Activated naive CD4-positive, alpha-beta T cell (primary cell): ENCODE measurements at places on chromosomes 1 and 21.
A peak's percentile ranks its signal among the peaks of the same experiment; 100 is the strongest.

GRCh38 chr1:246641394-246641793, 75.1 kb downstream of the CNST start:
- no peak for DNase-seq

DNA sequence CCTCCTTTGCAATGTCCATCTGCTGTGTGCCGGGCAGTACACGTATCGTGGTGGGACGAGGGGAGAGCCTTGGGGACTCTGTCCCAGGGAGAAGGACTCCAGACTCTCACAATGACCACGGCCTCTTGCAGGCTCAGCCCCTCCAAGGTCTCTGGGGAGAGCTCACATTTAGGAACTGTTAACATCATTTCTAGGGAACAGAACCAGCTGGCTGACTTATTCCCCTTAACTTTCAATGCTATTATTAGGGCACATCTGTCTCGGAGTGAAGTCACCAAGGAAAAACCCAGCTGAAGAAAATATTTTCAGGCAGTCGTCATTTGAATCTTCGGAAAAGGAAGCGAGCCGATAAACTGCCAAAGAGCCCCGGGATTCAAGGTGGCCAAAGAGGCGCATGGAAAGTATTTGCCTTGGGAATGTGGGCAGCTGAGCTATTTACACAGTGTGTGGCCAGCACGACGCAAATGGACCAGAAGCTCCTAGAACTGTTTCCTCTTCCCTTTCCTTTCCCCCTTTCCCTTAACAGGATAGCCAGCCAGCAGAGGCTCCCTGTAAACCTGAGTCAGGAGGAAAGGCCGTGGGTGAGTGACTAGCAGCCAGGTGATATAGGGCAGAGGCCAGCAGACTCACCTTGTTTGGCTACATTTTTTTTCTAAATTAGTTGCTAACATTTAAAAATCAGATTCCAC, 74.5 kb downstream of the ITPKB start:
- no peak for DNase-seq

- no peak for DNase-seq
Measured at GRCh38 chr1:228289996-228290881, 82.4 kb downstream of the OBSCN start.

GRCh38 chr1:46515576-46515975, 25.9 kb downstream of the DMBX1 start:
- DNase-seq = no peak

GRCh38 chr1:241551759-241552638, 19.8 kb downstream of the KMO start:
- DNase-seq = no peak

DNA sequence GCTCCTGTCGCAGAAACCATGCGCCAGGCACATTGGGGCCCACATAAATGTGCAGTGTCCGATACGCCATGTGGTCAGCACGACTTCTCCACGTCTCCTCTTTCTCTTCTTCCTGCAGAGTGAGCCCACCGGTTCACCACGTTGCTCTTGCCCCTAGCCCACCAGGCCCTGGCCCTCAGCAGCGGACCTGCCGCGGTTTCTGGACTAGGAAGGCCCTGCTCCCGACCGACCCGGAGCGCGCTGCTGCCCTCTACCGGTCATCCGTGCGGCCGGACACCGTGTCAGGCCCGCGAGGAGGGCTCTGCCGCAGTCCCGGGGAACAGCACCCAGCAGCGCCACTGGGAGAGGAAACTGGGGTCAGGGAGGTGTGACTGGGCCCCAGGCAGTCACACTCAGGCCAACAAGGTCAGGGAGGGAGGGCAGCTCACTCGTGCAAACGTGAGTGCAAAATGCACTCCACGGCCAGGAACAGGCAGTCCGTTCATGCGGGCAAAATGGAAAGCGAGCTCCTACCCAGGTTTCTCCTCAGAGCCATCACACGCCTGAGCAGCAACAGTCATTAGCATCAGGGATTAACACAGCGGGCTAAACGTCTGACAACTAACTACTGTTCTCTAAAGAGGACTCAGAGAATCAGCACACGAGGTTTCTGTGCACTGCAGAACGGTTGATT, 13.7 kb downstream of the TLR5 start:
- DNase-seq = peak; percentile 67
